ENCODE measurements at places on chromosomes 2 and 18.

- DNase-seq = no peak
Observed at GRCh38 chr2:234792621-234793022, 159.2 kb upstream of the SH3BP4 start.

- no peak for DNase-seq
Observed at GRCh38 chr18:31195063-31195462, 32.4 kb upstream of the DSC1 start.

DNA sequence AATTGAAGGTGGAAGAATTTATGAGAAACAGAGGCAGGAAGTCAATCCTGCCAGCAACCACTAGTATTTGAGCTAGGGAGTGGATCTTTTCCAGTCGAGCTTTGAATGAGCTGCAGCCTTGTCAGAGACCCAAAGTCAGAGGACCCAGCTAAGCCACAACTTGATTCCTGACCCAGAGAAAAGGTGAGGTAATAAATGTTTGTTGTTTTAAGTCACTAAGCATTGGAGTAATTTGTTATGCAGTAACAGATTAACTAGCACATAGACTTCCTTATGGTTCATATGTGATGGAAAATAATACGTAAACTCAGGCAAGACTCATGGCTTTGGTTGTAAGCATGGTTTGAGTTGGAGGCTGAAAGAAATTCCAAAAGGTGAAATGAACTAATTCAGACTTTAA lies 21.6 kb downstream of the EFEMP1 start:
- no peak for DNase-seq

GRCh38 chr2:9809448-9810088 lies 33.7 kb upstream of the TAF1B start:
- no peak for DNase-seq

- DNase-seq = no peak
Observed at GRCh38 chr2:128374001-128374710, 55.5 kb upstream of the HS6ST1 start.

GRCh38 chr2:214810671-214811070 lies 1.2 kb upstream of the BARD1 start:
- DNase-seq = peak; percentile 14

GRCh38 chr2:193141-193671 lies 70.6 kb downstream of the SH3YL1 start:
- DNase-seq = no peak

DNA sequence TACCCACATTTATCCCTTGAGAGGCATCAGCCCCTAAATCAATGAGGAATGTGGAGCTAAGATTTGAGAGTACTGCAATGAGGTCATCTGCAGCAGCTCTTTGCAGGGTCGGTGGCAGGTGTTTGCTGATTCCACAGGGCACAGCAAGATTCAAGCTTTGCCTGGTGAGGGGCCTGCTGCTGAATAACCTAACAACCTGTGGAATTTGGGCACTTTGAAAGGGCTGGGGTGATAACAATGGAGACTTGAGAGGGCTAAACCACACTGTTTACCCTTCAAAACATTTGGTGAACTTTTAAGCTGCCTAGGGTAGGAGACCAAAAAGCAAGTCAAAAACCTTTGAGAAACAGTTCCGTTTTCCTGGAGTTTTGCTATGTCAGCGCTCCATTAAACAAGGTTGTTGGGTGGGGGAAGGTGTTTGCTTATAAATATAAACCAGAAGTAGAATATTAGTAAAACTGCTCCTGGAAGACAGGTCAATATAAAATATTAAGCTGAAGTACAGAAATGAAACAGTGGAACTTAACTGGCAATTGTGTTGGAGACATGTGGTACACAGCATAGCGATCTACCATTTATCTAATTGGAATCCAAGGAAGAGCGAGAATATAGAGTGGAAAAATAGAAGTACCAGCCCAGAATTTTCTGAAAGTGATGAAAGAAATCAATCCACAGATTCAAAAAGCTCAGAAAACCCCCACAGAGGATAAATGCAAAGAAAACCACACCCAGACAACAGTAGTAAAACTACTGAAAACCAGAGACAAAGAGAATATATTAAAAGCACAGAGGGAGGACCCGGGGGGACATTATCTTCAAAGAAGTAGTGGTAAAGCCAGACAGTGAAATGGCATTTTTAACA lies 15.7 kb downstream of the COPS8 start:
- DNase-seq = no peak

- no peak for DNase-seq
Observed at GRCh38 chr2:118508282-118508681, 339.2 kb downstream of the EN1 start.

DNA sequence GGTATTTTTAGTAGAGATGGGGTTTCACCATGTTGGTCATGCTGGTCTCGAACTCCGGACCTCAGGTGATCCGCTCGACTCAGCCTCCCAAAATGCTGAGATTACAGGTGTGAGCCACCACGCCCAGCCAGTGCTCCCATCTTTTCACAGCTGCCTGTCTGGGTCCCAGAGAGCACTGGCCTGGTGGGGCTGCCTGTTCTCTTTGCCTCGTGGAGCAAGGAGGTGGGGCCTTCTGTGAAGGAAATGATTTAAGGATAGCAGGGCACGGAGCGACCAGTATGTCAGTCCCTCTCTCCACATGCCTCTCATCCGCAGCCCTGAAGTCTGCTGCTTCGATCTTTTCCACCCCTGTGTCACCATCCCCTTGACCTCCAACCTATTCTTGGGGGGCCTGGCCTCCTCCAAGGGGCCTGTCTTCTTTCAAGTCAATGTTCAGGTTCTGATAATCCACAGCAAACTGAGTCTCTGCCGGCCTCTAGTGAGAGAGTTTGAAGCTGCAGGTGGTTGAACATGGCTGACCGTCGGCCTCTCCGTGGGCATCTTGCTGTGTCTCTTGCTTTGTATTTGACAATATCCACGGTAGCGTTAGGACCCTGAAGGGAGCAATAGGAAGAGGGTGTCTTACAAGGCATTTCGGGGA lies 28.2 kb upstream of the GIGYF2 start:
- no peak for DNase-seq

DNA sequence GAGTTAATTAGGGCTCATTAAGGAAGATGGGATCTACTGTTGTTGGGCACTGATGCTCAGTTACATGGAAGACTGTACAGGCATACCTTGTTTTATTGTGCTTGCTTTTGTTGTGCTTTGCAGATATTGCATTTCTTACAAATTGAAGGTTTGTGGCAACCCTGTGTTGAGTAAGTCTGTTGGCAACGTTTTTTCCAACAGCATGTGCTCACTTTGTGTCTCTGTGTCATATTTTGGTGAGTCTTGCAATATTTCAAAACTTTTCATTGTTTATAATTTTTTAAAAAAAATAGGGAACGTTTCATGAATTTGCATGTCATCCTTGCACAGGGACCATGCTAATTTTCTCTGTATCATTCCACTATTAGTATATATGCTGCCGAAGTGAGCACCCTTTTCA lies 15.6 kb downstream of the PHLPP1 start:
- peak; percentile 59 for DNase-seq

GRCh38 chr18:54359233-54359632 lies 1.5 kb downstream of the C18orf54 start:
- DNase-seq = no peak

- DNase-seq = peak; percentile 64
Observed at GRCh38 chr2:230847883-230848388, 16.8 kb upstream of the ITM2C start.

- no peak for DNase-seq
Observed at GRCh38 chr18:78160961-78161656, 818.5 kb upstream of the SALL3 start.

Measured in CD14-positive monocyte (primary cell).